ENCODE measurements at places on chromosomes 4 and X.

DNA sequence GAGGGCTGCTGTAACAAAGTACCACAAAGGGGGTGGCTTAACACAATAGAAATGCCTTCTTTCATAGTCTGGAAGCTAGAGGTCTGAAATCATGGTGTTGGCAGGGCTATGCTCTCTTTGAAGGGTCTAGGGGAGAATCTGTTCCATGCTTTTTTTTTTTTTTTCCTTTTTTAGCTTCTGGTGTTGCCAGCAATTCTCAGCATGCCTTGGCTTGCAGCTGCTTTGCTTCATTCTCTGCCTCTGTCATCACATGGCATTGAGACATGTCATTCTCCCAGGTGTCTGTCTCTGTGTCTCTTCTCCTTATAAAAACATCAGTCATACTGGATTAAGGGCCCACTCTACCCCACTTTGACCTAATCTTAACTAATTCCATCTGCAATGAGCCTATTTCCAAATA, 78.6 kb upstream of the BOD1L1 start:
- DNase-seq, result no peak
- H3K4me3 ChIP-seq, result no peak overlapping the region
- no peaks in the 10 kb centered on the region for H3K27me3 ChIP-seq
- no peaks in the 10 kb centered on the region for H3K36me3 ChIP-seq
- no peak overlapping the region for H3K27ac ChIP-seq
- H3K4me1 ChIP-seq, result no peaks in the 10 kb centered on the region

GRCh38 chrX:42025861-42026260, 102.5 kb upstream of the CASK start:
- H3K27me3 ChIP-seq, result no peaks in the 10 kb centered on the region
- H3K36me3 ChIP-seq, result no peaks in the 10 kb centered on the region
- no peaks in the 10 kb centered on the region for H3K4me1 ChIP-seq
- H3K27ac ChIP-seq, result no peak overlapping the region
- H3K4me3 ChIP-seq, result no peak overlapping the region

GRCh38 chr4:141713185-141713584, 76.8 kb downstream of the IL15 start:
- no peaks in the 10 kb centered on the region for H3K27me3 ChIP-seq
- DNase-seq, result no peak
- H3K4me1 ChIP-seq, result no peaks in the 10 kb centered on the region
- no peak overlapping the region for H3K4me3 ChIP-seq
- H3K27ac ChIP-seq, result no peak overlapping the region

DNA sequence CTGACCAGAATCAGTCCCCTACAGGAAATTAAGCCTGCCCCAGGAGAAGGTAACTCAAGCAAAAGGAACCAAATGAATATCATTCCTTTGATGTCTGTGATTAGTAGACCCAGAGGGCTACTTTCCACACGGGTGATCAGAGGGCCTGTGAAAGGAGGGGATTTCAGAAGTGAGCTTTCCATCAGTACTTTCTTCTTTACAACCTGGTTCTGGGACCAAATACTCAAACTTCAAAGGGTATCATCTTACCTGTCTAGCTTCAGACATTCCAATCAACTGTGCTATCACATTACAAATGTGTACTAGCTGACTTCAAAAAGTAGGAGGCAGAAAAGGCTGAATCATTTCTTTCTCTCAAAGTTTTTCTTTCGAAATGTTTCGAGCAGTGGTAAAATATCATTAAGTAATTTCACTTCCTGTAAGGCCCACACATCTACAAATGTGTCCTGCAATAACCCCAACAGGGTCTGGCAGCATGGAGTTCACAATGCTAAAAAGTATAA, 23.9 kb downstream of the ACSL4 start:
- peak; percentile 45 for DNase-seq
- H3K36me3 ChIP-seq, result no peaks in the 10 kb centered on the region
- H3K4me1 ChIP-seq, result peaks cover 10% of the 10 kb centered on the region
- H3K4me3 ChIP-seq, result peak overlapping the region; percentile 0

DNA sequence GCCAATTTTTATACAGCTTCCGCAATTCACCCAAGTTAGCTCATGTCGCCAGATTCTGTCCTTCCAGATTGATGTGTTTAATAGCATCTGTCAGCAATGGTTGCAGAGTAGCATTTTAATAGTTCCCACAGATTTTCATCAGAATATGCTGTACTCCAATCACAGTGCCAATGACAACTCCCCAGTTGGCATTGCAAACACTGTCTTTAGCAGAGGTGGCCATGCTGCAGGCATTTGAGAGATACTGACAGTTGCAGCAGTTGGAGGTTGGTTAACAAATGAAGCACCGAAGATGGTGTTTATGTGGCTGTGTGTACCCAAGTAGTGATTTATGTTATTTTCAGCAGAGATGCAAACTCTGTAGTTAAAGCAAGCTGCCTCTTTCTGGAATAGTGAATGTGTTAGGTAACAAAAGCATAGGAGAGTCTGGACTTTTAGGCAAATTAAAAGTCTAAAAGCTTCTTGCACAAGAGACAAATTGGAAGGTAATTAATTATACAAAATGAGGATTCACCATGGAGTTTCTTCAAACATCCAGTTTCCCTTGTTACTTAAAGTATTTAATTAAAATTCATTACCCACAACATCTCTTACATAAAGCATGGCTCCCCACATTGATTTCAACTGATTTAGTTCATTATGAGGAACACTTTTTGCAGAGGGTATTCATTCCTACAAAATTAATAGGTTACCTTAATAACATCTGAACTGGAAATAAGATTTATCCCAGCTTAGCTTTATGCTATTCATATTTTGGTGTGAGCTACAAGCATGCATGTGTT, 65.2 kb downstream of the PARM1 start:
- no peak overlapping the region for H3K27ac ChIP-seq
- H3K4me3 ChIP-seq, result no peak overlapping the region

- no peaks in the 10 kb centered on the region for H3K27me3 ChIP-seq
- no peak overlapping the region for H3K4me3 ChIP-seq
- DNase-seq, result no peak
- no peaks in the 10 kb centered on the region for H3K4me1 ChIP-seq
Measured at GRCh38 chr4:112589206-112589605, 47.5 kb downstream of the ZGRF1 start.

GRCh38 chr4:153541456-153542096, 75.4 kb downstream of the TMEM131L start:
- H3K36me3 ChIP-seq, result no peaks in the 10 kb centered on the region
- DNase-seq, result no peak
- H3K27ac ChIP-seq, result no peak overlapping the region
- no peak overlapping the region for H3K4me3 ChIP-seq
- H3K4me1 ChIP-seq, result peaks cover 24% of the 10 kb centered on the region
- no peaks in the 10 kb centered on the region for H3K27me3 ChIP-seq

GRCh38 chrX:153297376-153297775, 24.2 kb downstream of the PNMA6F start:
- DNase-seq, result no peak
- no peak overlapping the region for H3K27ac ChIP-seq
- no peak overlapping the region for H3K4me3 ChIP-seq
- no peaks in the 10 kb centered on the region for H3K27me3 ChIP-seq

- H3K27me3 ChIP-seq, result no peaks in the 10 kb centered on the region
- H3K4me1 ChIP-seq, result peaks cover 6% of the 10 kb centered on the region
- H3K4me3 ChIP-seq, result no peak overlapping the region
- H3K27ac ChIP-seq, result no peak overlapping the region
Measured at GRCh38 chr4:7812231-7812857, 127.3 kb downstream of the AFAP1 start.

DNA sequence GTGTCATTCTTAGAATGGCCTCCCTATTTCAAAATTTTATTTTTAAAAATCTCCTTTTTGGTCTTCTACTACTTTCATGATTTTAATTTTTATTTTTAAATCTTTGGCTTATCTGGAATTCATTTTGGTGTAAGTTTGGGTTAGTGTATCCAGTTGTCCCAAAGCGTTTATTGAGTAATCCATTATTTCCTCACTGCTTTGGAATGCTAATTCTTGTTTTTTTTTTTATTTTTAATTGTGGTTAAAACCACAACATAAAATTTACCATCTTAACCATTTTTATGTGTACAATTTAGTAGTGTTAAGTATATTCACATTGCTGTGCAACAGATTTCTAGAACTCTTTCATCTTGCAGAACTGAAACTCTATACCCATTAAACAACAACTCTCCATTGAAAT, 8.7 kb downstream of the CITED1 start:
- no peaks in the 10 kb centered on the region for H3K4me1 ChIP-seq
- H3K27ac ChIP-seq, result no peak overlapping the region
- no peak for DNase-seq
- H3K36me3 ChIP-seq, result no peaks in the 10 kb centered on the region
- peaks cover 37% of the 10 kb centered on the region for H3K27me3 ChIP-seq

GRCh38 chr4:102624505-102624904, 123.3 kb downstream of the NFKB1 start:
- no peaks in the 10 kb centered on the region for H3K36me3 ChIP-seq
- no peaks in the 10 kb centered on the region for H3K27me3 ChIP-seq
- no peak overlapping the region for H3K4me3 ChIP-seq
- H3K27ac ChIP-seq, result no peak overlapping the region
- H3K4me1 ChIP-seq, result peaks cover 8% of the 10 kb centered on the region

GRCh38 chr4:118909173-118909956, 20.7 kb downstream of the SYNPO2 start:
- H3K27me3 ChIP-seq, result no peaks in the 10 kb centered on the region
- no peak overlapping the region for H3K27ac ChIP-seq
- no peaks in the 10 kb centered on the region for H3K36me3 ChIP-seq
- DNase-seq, result no peak
- no peak overlapping the region for H3K4me3 ChIP-seq

DNA sequence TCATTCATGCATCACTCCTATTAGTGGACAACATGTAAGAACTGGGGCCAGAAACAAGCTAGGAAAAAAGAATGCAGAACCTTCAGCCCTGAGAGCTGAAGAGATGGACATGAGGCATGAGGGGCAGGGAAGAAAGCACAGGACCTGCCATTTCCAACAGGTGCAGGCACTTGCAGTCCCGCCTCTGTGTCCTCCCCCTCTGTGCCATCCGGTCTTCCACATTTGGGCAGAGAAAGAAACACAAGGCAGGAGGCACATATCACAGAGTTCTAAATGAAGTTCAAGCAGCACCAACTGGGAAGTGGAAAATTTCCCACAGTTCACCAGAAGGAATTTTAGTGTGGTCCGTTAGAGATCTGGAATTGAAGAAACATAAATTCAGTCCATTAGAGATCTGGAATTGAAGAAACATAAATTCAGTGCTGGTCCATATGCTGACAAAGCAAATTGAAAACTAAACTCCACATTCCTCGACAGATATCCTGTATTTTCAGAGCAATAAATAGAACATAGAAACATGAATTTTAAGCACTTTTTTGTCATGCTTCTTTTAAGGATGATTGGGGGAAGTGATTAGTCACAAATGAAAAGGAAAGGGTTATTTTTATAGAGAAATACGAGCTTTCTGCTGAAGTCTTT, 57.2 kb upstream of the DAPP1 start:
- H3K4me3 ChIP-seq, result no peak overlapping the region
- no peaks in the 10 kb centered on the region for H3K27me3 ChIP-seq
- H3K4me1 ChIP-seq, result no peaks in the 10 kb centered on the region
- DNase-seq, result no peak

DNA sequence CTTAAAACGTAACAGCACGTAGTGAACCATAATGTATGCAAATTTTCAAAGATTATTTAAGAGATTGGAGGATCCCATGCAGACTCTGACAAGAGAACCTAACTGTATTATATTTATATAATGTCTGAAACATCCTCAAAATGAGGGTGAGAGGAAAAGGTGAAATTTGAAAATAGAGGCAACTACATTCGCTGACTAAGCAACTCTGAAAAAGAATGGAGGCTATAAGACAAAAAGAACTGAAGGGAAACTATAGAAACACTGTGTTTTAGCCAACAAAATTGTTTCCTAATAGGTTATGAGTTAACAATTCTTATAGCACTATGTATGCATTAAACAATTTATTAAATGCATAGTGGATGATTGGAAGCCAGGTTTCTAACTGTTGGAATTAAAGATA, 648.0 kb downstream of the UBE2NL start:
- no peaks in the 10 kb centered on the region for H3K4me1 ChIP-seq
- no peak overlapping the region for H3K4me3 ChIP-seq
- DNase-seq, result no peak

DNA sequence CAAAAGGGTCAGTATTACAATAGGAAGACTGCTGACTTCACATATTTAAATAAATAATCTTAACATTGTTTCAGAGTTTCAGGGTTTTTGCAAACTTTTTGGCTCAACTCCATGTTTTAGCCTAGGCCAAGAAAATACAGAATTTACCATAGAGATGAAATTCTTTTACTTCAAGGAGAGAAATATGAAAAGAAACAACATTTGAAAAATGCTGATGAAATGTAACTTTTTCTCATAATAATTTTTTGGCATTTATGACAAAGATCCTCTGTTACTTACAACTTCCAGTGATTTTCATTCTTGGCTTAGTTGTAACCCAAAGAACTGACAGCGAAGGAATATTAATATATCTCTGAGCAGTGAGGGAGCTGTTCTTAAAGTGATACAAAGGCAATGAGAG, 316.1 kb upstream of the EMCN start:
- peaks cover 4% of the 10 kb centered on the region for H3K4me1 ChIP-seq
- no peak overlapping the region for H3K4me3 ChIP-seq
- no peaks in the 10 kb centered on the region for H3K27me3 ChIP-seq
- no peak for DNase-seq

DNA sequence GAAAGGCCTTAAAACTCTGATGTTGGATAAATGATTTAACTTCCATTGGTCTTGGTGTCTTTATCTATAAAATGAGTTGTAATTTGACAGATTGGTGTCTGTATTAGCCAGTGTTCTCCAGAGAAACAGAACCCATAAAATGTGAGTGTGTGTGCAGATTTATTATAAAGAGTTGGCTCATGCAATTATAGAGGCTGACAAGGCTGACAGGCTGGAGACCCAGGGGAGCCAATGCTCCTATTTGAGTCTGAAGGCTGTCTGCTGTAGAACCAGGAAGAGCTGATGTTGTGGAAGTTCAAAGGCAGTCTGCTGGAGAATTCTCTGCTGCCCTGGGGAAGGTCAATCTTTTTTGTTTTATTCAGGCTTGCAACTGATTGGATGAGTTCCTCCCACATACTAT, 131.7 kb downstream of the SLC4A4 start:
- no peaks in the 10 kb centered on the region for H3K4me1 ChIP-seq
- no peak overlapping the region for H3K27ac ChIP-seq
- no peak overlapping the region for H3K4me3 ChIP-seq

- no peak for DNase-seq
- H3K4me3 ChIP-seq, result no peak overlapping the region
- H3K4me1 ChIP-seq, result peaks cover under 1% of the 10 kb centered on the region
- H3K27me3 ChIP-seq, result no peaks in the 10 kb centered on the region
Measured at GRCh38 chr4:145071560-145071959, 26.4 kb downstream of the ANAPC10 start.

DNA sequence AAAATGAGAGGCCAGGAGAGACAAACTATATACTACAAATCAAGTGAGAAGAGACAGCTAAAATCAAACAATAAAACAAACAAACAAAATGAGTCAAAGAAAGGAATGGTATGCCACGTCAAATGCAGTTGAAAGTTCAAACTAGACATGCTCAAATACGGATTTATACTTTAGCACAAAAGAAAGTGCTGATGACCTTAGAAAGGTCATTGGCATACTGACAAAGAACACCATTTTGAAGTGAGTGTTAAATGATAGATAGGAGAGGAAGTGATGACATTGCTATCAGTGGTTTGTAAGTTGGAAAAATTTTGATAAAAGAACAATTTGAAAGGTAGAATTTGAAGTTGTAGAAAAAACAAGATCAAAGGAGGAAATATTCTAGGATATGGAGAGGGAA, 55.3 kb downstream of the TECRL start:
- H3K36me3 ChIP-seq, result no peaks in the 10 kb centered on the region
- no peak overlapping the region for H3K4me3 ChIP-seq
- no peaks in the 10 kb centered on the region for H3K27me3 ChIP-seq
- no peak for DNase-seq
- no peaks in the 10 kb centered on the region for H3K4me1 ChIP-seq
